Stimulated activated CD4-positive, alpha-beta T cell treated with anti-CD3 and anti-CD28 coated beads, Interleukin-12 subunit alpha, Interleukin-12 subunit beta, amount 100 ng/mL, for 48 hours (primary cell): ENCODE measurements at places on chromosomes 16 and 17.
A peak's percentile ranks its signal among the peaks of the same experiment; 100 is the strongest.

- DNase-seq = peak; percentile 65
Measured at GRCh38 chr17:27455914-27456680, at the start of gene KSR1. Gene KSR1 (plus strand): TSS chr17:27456448. CDS start chr17:27456644, 196 bp downstream.

- DNase-seq = no peak
Measured at GRCh38 chr16:79082970-79083369, 517.6 kb downstream of the MAF start.

- DNase-seq = no peak
Measured at GRCh38 chr17:7988750-7989178, 13.7 kb upstream of the GUCY2D start.

DNA sequence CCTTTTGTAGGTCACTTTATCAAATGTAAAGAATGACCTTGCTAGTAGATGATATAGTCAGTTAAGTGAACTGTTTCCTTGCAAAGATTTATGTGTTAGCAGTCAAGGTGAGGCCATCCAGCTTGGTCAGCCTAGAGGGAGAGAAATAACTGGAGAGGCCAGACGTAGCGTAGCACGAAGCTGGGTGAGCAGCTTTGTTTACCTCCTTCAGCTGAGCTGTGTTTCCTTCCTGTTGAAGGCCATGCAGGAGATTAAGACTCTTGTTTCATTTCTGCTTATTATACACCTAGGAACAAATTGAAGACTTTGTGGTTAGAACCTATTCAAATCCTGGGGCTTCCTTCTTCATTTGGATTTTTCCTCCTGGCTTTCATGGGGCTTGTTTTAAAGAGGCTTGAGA is 267.1 kb downstream of the PHKB start:
- DNase-seq = no peak

- no peak for DNase-seq
Measured at GRCh38 chr16:25413975-25414374, 156.3 kb upstream of the ZKSCAN2 start.

DNA sequence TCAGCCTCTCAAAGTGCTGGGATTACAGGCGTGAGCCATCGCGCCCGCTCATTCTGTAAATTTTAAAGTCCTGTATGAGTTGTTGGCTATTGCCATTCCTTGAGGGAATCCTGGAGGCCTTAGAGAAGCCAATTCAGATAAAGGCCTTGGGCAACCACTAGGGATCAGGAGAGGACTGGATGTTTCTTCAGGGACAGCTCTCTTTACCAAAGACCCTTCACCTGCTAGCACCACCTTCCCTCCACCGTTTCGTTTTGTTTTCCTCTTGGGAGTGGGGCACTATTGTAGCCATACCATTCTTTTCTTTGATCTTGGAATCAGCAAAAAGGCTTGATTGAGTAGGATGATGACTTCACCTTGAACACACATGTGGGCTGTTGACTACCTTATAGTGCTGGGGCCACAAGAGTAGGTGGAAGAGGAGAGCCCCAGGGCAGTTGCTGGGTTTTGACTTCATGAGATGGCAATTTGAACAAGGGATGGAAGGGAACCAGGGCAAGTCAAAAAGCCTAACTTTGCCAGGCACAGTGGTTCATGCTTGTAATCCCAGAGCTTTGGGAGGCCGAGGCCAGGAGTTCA is 7.0 kb upstream of the ANKRD40CL start:
- DNase-seq = no peak

- DNase-seq = no peak
Measured at GRCh38 chr16:35552763-35553162, 2093.4 kb downstream of the TP53TG3F start.

GRCh38 chr16:59355704-59356103 is 621.6 kb upstream of the GOT2 start:
- no peak for DNase-seq

DNA sequence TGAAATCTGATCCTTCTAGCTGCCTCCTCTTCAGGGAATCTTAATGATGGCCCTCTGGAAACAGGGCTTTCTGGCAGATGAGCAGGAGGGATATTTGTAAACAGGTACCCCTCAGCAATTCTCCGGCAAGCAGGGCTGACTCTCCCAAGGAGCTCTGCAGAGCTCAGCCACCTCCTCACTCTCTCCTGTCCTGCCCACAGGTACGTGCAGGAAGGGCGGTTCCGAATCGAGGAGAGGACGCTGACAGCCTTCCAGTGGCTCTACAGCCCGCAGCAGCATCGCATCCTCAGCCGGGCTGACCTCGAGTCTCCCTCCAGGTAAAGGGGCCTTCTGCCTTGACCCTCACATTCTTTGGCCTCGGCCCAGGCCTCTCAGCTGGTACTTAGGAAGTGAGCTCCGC is 20.7 kb upstream of the CCDC92B start:
- DNase-seq = no peak

- DNase-seq = no peak
Measured at GRCh38 chr16:86207350-86207749, 303.0 kb upstream of the FOXF1 start.

GRCh38 chr16:73998707-73999106 is 297.9 kb upstream of the PSMD7 start:
- no peak for DNase-seq

GRCh38 chr17:41521574-41522261 is 3.0 kb upstream of the KRT15 start:
- DNase-seq = no peak

DNA sequence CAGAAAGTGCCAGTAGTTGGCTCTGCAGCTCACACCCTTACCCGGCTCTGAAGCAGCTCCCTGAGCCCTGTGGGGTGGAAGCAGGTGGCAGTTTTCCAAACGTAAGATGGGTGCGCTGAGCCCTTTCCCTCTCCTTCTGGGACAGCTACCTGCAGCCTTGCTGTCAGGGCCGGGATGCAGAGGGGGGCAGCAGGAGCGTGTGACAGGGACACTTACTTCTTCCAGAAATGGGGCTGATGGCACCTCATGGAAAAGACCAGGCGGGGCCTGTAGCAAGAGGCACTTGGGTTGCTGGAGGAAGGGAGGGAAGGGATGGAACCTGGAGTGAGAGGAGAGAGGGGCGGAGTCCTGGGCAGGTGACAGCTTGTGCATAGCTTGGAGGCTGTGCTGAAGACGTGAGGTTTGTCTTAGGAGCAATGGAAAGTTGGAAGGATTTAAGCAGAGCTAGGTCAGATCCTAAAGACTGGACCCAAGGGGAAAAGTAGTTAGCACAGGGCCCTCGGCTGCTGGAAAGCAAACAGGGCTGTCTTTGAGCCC is 216.8 kb upstream of the RPL38 start:
- DNase-seq = no peak
